ENCODE measurements at places on chromosomes 6 and 20.

GRCh38 chr6:120147071-120147871 lies 797.7 kb upstream of the MAN1A1 start:
- no peak for DNase-seq

DNA sequence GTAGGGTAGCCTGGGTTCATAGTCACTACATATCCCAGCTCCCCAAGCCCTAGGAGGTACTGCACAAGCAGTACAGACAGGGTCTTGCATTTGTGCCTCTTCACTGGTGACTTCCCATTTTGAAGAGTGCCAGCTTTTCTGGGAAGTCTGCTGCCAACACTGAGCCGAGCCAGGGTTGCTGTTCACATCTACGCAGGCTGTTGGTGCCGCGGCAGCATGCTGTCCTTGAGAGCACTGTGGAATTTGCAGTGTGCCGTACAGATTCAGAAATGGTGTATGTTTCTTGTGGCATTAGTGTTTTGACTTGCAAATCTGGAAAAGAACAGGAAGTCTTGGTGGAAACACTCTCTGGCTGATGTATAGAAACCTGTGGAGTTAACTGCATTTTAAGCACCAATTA lies 67.5 kb downstream of the JARID2 start:
- no peak for DNase-seq

DNA sequence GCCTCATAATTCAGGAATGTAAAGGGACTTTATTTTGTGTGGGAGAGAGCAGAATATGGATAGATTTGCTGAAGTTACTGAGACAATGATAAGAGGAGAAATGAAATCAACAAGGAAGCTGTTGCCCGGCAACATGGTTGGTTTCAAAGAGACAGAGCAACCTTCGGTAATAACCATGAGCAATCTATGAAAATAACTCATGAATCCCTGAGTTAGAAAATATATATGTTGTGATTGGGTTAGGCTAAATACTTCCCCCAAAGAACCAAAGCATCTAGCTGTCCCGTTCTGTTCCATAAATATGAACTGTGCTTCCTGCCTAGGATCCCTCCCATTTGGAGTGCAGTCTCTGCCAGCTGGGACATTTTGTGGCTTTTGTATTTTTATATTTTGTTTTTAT lies 23.1 kb downstream of the SERPINB1 start:
- DNase-seq = no peak

- no peak for DNase-seq
These were observed 16.1 kb upstream of the SLC17A3 start for GRCh38 chr6:25889877-25890853.

GRCh38 chr6:26454631-26455030 lies 3.1 kb upstream of the BTN2A1 start:
- no peak for DNase-seq

- DNase-seq = no peak
These were observed 100.0 kb upstream of the CITED2 start for GRCh38 chr6:139474145-139475108.

DNA sequence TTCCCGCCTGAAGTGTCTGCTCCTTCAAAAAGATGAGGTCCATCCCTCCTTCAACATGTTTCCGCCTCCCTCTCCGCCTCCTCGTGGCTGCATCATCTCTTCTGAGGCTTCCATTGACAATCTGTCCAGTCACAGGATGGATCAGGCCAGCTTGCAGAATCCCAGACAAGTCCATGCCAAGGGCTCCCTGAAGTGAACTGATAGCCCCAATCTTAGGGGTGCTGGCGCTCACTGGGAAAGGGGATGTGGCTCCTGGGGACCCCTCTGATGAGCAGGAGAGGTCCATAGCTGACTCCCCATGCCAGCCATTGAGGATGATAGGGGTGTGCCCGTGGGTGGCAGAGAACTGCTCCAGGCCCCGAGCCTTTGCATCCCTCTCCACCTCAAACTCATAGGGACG lies 48.6 kb upstream of the EMILIN3 start:
- DNase-seq = no peak

- DNase-seq = no peak
These were observed 121.9 kb downstream of the MTHFD1L start for GRCh38 chr6:150987371-150987828.

GRCh38 chr6:39256294-39256940 lies 27.1 kb upstream of the KCNK5 start:
- no peak for DNase-seq

GRCh38 chr6:89690944-89691324 lies 52.4 kb upstream of the LYRM2 start:
- DNase-seq = no peak

GRCh38 chr6:105509506-105510331 lies 106.8 kb upstream of the PREP start:
- DNase-seq = no peak

DNA sequence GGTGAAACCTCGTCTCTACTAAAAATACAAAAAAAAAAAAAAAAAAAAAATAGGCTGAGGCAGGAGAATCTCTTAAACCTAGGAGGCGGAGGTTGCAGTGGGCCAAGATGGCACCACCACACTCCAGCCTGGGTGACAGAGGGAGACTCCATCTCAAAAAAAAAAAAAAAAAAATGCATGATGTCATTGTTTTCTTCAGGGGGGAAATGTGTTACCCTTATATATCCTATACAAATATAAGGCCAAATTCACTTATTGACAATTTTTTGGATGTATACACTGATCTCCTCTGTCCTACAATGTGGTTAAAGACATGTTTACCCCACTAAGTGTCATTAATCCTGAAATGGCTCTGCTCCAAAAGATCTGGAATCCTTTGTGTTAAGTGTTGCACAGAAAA lies 73.1 kb downstream of the TPBG start:
- DNase-seq = no peak

DNA sequence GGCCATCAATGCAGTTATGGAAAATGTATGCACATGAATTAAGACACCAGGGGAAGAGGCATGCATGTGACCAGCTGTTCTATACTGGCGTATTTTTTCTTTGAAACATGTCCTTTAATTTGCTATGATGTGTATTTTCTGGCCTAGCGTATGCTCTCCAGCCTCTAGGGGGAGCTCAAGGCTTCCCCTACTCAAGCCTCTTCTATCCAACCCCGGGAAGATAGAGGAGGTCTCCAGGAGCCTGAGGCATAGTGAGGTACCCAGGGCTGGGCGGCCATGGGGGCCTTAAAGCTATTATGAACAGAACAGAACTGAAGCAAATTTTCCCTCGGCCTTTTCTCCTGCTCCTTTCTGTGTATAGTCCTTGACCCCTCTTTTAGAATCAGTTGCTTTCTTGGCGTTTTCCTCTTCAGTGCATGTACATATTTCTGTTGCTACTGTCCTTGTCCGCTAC lies 528.9 kb downstream of the MAFB start:
- DNase-seq = no peak

- DNase-seq = no peak
These were observed 37.3 kb downstream of the TRAM2 start for GRCh38 chr6:52539607-52540006.

- DNase-seq = no peak
These were observed 15.5 kb upstream of the SNRNP48 start for GRCh38 chr6:7574500-7574899.

- DNase-seq = no peak
These were observed 21.8 kb upstream of the FAM135A start for GRCh38 chr6:70391492-70391891.

DNA sequence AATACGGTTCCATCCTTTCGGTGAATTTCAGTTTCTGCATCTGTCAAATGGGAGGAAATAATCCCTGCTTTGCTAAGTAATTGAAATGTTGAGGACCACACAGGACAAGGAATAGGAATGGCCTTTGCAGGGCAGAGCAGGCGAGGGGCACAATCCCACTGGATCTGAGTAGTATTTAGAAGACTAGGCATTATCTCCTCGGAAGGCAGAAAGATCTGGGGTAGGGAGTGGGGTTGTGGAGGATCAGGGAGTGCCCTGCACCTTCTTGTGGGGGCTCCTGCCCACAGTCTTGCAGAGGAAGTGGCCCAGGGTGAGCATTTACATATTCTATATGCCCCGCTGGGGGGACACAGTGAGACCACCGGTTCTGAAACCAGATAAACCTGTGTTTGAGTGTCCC lies 87.1 kb upstream of the SIRPA start:
- DNase-seq = no peak

GRCh38 chr6:155380666-155381332 lies 66.5 kb upstream of the TFB1M start:
- no peak for DNase-seq

GRCh38 chr20:59812286-59813125 lies 120.9 kb downstream of the SYCP2 start:
- DNase-seq = no peak

DNA sequence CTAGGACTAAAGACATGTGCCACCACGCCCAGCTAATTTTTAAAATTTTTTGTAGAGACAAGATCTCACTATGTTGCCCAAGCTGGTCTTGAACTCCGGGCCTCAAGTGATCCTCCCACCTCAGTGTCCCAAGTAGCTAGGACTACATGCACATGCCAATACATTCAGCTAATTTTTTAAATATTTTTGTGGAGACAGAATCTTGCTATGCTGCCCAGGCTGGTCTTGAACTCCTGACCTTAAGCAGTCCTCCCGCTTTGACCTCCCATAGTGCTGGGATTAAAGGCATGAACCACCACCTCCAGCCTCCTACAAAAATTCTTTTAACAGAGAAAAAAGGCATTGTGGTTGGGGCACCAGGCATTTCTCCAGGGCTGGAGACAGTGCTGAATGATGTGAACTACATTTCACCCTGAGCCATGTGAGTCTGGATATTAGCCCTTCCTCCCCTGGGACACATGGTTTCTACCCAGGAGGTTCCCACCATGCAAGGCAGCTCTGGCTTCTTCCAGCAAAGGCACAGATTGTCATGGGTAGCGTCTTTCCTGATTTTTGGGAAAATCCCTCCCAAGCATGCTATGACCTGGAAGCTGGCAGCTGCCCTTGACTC lies 36.3 kb upstream of the CMTR1 start:
- DNase-seq = no peak

GRCh38 chr20:60271597-60271996 lies 313.4 kb downstream of the CDH26 start:
- no peak for DNase-seq

DNA sequence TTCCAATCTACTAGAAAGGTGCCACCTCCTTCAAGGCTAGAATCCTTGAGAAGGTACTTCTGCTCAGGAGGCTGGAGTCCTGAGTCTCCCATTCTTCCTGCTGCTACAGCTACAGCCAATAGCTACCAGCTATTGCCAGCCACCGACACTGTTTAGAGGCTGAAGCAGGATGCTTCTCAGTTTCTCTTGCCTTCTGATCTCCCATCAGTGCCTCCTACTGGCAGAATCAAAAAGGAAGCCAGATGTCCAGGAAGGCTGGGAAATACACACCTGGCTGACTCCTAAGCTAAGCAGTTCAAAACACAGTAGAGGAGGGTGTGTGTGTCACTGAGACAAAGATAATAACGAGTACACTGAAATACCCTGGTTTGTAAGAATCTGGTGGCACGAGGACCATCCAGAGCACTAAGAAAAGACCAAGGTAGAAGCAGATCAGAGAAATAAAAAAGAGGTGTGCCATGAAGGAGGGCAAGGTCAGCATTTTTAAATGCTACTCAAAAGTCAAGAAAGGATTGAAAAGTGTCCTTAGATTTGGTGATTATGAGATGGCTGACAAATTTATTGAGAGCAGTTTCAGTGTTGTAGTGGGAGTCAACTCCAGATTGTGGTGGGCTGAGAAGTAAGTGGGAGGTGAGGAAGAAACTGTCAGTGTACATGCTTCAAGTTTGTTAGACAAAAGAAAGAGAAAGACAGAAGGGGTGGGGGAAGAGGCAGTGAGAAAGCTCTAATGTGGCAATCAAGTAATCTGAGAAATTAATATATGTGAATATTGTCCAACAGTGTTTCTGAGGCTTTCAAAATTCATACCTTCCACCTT lies 2.3 kb upstream of the HLA-DMA start:
- no peak for DNase-seq

DNA sequence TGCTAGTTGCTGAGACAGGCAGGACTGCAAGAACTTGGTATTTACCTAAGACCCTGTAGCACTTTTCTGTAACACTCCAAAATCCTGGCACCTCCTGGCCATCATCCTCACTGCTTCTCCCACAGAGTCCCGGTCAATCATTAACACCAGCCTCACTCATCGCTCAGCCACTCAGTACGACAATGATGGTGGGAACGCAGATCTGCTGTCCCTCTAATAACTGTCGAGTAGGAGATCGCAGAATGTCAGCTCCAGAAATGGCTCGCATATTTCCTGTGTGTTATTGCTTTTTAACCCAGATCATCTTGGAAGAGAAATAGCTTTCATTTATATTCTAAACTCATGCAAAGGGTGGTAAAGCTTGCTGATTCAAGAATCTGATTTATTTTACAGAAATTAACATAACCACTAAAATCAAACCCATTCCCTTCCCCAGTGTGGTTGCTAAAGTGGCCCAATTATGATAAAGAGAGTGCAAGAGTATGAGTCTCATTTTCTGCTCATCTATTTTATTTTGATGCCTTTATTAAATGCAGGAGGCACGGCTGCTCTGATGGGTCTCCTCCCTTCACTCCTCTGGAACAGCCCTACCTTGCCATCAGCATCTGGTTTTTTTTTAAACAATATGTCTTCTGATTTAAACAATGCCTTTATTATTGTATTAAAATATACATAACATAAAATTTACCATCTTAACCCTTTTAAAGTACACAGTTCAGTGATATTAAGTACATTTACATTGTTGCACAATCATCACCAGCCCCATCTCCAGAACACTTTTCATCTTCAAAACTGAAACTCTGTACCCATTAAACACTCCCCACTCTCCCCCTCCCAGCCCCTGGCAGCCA lies 28.3 kb upstream of the GGTLC1 start:
- DNase-seq = no peak

- DNase-seq = no peak
These were observed 4.9 kb upstream of the EEF1A1 start for GRCh38 chr6:73525546-73526330.

DNA sequence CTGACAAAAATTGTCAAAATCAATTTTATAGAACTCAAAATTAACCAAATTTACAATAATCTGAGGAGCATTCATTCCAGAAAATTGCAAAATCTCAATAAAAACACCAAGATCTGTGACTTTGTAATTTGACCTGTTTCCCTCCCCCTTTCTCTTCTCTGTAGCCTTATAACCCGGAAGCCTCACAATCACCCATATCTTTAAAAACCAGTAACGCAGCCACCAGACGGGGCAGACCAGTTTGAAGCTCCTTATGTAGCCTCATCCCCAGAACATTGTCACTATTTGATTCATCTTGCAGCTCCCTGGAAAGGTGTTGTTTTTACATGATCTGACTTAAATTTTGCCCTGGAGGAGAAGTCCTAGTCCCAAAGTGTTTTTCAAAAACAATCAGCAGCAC lies 27.5 kb upstream of the TGM6 start:
- no peak for DNase-seq

GRCh38 chr6:161684731-161685475 lies 411.0 kb upstream of the AGPAT4 start:
- no peak for DNase-seq

All from caudate nucleus (tissue), 63 donors.